Mammary epithelial cell (primary cell): ENCODE measurements at places on chromosomes 6 and 20. TPM values are rescaled to one million over a fixed set of nuclear protein-coding genes. Genes with fewer than 3 reads are reported as not detected.
A peak's percentile ranks its signal among the peaks of the same experiment; 100 is the strongest.

DNA sequence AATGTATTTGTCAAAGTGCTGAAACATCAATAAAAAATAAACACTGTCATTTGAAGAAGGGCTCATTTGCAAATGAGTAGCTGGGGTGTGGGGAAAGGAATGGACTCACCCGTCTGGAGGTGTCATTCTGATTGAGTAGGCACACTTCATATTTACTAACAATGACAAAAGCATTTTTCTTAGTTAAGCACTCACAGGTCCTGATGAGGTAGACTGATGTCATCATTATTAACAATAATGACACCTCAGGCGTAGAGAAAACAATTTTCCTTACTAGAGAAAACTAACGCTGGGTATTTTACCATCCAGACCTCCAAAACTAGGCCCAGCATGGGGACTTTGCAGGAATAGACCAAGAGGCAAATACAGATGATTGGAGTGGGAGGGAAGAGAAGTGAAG lies 76.0 kb downstream of the UNC5CL start:
- no peak for DNase-seq

GRCh38 chr20:58713801-58714339 lies 21.3 kb downstream of the NPEPL1 start:
- no peak for DNase-seq

- DNase-seq: no peak
Measured at GRCh38 chr20:47872341-47872740, 87.1 kb upstream of the SULF2 start.

DNA sequence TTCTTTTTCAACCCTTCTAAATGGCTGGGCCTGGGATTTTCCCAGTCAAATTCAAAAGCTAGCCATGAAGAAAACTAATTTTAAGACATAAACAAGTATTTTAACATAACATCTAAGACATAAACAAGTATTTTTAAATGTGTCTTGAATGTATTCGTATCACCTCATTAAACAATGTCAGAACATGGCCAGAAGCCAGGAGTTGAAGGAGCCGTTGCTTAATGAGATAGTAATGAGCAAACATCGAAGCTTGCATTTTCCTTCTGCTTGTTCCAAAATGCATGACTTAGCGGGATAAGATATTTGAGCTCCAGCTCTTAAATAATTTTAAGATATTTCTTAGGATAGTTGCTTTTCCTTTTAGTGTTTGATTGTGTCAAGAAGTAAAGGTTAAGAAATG lies 4.2 kb upstream of the RNF182 start:
- no peak for DNase-seq

GRCh38 chr6:99810942-99811620 lies 182.9 kb downstream of the MCHR2 start:
- DNase-seq: no peak

GRCh38 chr20:6611911-6612605 lies 155.4 kb upstream of the BMP2 start:
- no peak for DNase-seq

GRCh38 chr6:63663147-63663955 lies 27.7 kb downstream of the PHF3 start:
- peak; percentile 68 for DNase-seq

- DNase-seq: no peak
Measured at GRCh38 chr6:55916188-55916587, 40.8 kb upstream of the BMP5 start.

The DEFB124 gene
- not detected for total RNA-seq

The CEP85L gene
- total RNA-seq: 10.6 and 14.7 TPM in 2 replicates
